ENCODE measurements at places on chromosomes 1 and 21.
A peak's percentile ranks its signal among the peaks of the same experiment; 100 is the strongest.

- no peak for DNase-seq
Observed at GRCh38 chr21:29710498-29710897, 229.3 kb downstream of the GRIK1 start.

- DNase-seq = no peak
Observed at GRCh38 chr1:93695411-93696005, 13.9 kb upstream of the BCAR3 start.

DNA sequence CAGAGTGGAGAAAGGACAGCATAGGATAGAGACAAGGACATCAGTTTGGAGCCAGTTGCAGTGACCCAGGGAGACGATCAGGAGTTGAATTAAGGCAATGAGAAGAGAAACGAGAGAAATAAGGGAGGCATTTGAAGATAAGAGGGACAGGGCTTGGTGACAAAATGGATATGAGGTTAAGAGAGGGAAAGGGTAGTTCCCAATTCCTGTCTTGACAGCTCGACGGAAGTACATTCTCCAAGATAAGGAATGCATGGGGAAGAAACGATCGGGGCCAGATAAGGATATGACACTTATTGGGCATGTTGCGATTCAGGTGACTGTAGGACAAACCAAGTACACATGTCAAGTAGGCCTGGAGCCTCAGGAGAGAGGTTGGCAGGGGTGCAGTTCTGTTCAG, 18.7 kb upstream of the KCNN3 start:
- DNase-seq = no peak

GRCh38 chr1:204348722-204349121, 11.0 kb downstream of the PLEKHA6 start:
- peak; percentile 60 for DNase-seq

- DNase-seq = no peak
Observed at GRCh38 chr1:51956528-51957509, 33.7 kb downstream of the RAB3B start.

DNA sequence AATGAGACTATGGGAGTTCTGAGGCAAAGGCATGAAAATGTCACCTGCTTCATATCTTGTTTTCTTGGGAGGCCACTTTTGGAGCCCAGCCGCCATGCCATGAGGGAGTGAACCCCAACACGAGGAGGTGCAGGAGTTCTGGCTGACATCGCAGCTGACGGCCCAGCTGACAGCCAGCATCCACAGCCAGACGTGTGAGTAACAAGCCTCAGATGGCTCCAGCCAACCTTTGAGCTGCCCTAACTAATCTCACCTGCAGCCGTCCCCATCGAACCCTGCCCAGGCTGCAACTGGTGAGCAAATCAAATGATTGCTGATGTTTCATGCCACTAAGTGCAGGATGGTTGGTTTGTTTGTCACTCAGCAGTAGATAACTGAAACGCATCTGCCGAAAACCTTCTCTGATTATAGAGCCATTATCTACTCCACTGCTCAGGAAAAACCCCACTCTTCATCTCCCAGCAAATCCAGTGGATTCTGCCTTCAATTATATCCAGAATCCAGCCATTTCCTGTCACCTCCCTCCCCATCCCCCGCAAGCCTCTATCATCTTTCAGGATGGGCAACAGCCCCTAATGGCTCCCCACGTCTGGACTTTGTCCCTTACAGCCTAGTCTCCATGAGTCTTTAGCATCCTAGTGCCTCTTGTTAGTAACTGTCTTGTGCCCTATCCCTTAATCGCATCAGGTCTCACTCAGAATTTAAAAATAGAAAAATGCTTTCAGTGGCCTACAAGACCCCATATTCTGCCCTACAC, 18.5 kb upstream of the RAB4A start:
- no peak for DNase-seq

DNA sequence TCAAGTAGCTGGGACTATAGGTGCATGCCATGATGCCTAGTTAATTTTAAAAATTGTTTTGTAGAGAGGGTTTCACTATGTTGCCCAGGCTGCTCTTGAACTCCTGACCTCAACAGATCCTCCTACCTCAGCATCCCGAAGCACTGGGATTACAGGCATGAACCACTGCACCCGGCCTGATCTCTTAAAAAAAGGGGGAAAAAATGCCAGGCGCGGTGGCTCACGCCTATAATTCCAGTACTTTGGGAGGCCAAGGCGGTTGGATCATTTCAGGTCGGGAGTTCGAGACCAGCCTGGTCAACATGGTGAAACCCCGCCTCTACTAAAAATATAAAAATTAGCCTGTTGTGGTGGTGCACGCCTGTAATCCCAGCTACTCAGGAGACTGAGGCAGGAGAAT, 13.2 kb downstream of the AVPR1B start:
- no peak for DNase-seq

- DNase-seq = no peak
Observed at GRCh38 chr1:201655910-201656309, 117.0 kb downstream of the NAV1 start.

DNA sequence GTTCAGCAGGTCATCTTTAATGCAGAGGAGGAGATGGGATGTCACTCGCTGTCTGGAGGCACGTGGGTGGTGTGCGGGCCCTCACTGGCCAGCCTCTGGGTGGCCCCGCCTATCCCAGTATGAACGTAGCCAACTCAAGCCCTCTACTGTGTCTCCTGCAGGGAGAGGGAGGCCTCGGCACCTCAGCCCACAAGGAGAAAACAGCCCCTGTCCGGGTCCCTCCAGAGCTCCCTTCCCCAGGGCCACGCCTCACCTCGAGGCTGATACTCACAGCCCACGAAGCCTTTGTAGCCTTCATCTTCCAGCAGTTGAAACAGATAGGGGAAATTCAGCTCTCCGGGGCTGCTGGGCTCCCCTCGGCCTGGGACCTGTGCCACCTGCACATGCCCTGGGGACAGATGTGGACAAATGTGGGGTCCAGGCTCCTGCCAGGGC, 2.6 kb downstream of the HYI start:
- no peak for DNase-seq

DNA sequence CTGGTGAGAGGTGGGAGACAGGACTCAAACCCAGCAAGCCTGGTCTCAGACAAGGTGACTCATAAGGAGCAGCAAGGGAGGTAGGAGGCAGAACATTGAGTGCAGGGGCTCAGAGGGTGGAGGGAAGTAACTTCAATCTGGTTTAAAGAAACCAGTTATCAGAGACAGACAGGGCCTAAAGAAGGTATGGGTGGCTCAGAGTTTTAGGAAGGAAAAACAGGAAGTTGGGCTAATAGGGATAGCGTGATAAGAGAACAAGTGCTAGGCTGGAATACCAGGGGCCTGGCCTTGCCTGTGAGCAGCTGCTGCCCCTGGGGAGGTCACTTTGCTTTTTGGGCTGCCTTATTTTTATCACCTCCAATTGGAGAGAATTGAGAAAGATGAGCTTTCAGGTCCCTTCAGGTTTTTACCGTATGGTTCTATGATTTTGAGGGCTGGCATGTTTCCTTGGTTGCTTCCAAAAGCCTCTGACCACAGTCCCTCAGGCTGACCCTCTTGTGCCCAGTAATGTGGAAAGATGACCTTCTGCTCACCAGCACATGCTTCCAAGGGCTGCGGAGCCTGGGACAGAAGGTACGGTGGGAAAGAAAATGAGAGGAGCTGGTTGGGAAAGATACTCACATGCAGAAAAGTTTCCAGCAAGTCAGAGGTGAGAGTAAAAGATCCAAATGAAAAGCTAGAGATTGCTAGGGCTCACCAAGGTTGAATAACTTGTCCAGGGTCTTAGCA, 77.0 kb downstream of the DDR2 start:
- no peak for DNase-seq

DNA sequence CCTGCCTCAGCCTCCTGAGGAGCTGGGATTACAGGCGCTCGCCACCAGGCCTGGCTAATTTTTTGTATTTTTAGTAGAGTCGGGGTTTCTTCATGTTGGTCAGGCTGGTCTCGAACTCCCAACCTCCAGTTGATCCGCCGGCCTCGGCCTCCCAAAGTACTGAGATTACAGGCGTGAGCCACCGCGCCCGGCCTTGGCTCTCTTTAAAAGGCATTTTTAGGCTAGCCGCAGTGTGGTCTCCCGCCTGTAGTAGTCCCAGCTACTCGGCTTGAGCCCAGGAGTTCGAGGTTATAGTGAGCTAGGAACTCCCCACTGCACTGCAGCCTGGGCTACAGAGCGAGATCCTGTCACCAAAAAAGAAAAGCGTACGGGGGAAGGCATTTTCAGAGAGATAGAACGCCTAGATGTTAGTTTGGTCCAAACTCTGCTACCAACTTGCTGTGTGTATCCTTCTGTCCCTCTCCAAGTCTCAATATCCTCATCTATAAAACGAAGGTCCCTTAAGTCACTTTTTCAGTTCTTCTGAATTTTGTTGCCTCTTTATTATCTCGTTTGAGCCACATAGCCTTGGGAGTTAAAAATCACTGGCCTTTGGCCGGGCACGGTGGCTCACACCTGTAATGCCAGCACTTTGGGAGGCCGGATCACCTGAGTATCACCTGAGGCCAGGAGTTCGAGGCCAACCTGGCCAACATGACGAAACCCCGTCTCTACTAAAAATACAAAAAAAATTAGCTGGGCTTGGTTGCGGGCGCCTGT, 734 bp downstream of the MED18 start:
- no peak for DNase-seq

GRCh38 chr1:11479375-11479979, 522 bp downstream of the DISP3 start:
- DNase-seq = no peak

- no peak for DNase-seq
Observed at GRCh38 chr21:34027721-34028461, 45.5 kb upstream of the MRPS6 start.

- peak; percentile 27 for DNase-seq
Observed at GRCh38 chr1:168786476-168787330, 57.7 kb upstream of the DPT start.

- no peak for DNase-seq
Observed at GRCh38 chr1:156639601-156640101, 2.3 kb upstream of the BCAN start.

- DNase-seq = no peak
Observed at GRCh38 chr1:116290085-116290705, 82.8 kb upstream of the ATP1A1 start.
